ENCODE measurements at places on chromosomes 16 and 17. TPM values are rescaled to one million over a fixed set of nuclear protein-coding genes. Genes with fewer than 3 reads are reported as not detected.

Gene CARD14
- total RNA-seq, result not detected

Gene CACNG5
- total RNA-seq, result not detected

Gene TBC1D3G
- total RNA-seq, result not detected

Gene KRT15
- total RNA-seq, result not detected

Gene SMURF2
- total RNA-seq, result 10.7 TPM

DNA sequence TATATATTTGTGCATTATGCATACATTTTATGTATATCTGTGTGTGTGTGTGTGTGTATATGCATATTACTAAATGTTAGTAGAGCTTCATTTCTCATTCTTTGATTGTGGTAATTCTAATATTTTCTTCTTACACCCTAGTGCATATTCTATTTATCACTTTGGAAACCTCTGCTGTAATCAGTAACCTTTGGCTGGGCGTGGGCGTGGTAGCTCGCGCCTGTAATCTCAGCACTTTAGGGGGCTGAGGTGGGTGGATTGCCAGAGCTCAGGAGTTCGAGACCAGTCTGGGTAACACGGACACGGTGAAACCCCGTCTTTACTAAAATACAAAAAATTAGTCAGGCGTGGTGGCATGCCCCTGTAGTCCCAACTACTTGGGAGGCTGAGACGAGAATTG, 26.9 kb downstream of the CPSF4L start:
- no peak for DNase-seq

GRCh38 chr17:8941520-8941919, 24.0 kb downstream of the PIK3R5 start:
- peak; percentile 73 for DNase-seq

GRCh38 chr17:64186171-64187092, 56.5 kb upstream of the ERN1 start:
- DNase-seq, result no peak

DNA sequence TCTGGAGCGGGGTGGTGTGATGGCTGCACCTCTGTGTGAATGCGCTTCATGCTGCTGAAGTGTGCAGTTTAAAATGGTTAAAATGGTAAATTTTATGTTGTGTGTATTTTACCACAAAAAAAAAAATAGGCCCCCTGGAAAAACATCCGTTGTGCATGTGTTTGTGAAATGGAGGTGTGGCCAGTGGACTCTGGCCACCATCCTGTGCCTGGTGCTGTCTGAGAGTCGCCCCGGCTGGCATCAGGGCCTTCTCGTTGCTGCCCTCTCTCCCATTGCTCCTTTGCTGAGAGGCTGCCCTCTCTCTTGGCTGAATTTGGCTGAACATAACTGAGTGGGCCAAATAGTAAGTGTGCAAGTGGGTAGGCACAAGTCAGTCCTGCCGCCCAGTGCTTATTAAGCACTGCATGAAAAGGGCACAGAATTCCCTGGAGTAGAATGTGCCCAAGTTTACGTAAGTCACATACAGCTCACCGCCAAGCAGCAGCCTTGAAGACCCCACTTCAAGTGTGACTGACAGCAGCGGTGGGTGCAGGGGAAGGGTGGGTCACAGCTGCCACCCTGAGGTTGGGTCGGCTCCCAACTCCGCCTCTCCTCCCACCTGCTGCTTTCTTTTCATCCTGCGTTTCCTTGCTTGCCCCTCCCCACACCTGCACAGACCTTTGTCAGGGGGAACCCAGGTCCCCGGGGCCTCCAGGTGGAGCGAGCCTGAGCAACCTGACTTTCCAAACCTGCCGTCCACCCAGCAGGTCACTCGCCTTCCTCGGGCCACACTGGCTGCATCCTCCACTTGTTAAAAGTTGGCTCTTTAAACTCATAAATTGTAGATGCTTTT, 46.8 kb downstream of the FOXK2 start:
- no peak for DNase-seq

GRCh38 chr17:48443712-48444111, 13.7 kb upstream of the SKAP1 start:
- DNase-seq, result no peak

- DNase-seq, result no peak
Observed at GRCh38 chr17:43342589-43342890, 56.3 kb upstream of the ARL4D start.

DNA sequence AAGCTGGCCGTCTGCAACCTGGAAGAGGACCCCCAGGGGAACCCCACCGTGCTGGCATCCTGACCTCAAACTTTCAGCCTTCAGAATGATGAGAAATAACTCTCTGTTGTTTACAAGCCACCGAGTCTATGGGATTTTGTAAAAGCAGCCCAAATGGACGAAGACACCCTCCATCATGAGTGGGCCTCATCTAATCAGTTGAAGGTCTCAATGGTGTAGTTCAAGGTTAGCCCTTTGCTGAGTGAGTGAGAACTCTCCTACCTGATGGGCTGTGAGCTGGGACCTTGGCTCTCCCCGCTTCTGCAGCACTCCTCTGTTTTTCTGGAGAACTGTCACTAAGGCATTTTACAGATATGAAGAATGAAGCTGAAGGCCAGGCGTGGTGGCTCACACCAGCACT, 325.9 kb upstream of the TNRC6C start:
- no peak for DNase-seq

- DNase-seq, result peak; percentile 65
Observed at GRCh38 chr17:75738218-75738802, 17.1 kb downstream of the ITGB4 start.

DNA sequence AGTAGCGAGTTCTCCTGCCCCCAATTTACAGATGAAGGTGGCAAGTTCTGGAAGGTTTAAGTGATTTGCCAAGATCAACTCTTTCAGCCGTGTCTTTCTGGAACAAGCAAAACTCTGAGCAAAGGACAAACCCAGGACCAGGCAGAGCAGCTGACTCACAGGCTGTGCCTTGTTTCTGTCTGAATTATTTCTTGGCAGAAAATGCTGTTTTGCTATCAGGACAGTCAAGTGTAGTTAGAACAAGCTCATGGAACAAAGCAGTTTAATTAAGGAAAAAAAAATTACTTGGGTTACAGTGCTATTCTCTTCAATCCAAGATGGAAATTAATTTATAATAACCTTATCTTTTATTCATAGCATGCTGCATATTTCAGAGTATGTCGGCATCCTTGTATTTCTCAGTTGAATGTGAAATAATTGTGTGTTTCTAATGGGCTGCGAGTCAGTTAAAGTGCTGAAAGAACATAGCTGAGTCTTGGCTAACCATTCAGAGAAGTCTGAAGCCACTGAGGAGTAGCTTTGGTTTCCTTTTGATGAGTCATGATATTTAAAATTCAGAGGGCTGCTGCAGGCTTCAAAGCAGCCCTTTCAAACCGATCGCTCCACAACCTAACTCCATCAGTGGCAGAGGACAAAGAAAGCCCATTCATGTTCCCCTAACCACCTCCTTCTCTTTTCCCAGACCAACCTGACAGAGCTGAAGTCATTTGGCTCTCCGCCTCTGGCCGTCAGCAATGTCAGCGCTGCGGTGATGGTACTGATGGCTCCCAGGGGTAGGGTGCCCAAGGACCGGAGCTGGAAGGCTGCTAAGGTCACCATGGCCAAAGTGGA, 143.7 kb downstream of the ZNF18 start:
- no peak for DNase-seq

- no peak for DNase-seq
Observed at GRCh38 chr17:36949461-36949927, 740 bp downstream of the AATF start.

DNA sequence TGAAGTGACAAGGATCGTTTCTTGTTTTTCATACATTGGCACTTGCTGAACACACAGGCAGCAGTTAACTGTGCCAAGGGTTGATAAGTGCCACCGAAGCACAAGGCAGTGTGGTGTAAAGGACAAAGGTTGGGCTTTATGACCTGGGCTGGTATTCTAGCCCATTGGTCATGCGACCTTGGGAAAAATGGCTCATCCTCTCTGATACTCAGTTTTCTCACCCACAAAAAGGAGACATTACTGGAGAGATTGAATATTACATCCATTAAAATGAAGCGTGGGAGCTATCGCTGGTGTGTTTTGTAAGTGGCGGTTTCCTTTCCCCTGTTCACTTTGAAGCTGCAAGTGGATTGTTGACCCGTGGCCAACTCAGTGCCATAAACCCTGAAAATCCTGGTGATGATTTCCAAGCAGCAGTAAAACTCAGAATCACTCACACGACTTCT, 216.9 kb downstream of the HAPSTR1 start:
- no peak for DNase-seq

DNA sequence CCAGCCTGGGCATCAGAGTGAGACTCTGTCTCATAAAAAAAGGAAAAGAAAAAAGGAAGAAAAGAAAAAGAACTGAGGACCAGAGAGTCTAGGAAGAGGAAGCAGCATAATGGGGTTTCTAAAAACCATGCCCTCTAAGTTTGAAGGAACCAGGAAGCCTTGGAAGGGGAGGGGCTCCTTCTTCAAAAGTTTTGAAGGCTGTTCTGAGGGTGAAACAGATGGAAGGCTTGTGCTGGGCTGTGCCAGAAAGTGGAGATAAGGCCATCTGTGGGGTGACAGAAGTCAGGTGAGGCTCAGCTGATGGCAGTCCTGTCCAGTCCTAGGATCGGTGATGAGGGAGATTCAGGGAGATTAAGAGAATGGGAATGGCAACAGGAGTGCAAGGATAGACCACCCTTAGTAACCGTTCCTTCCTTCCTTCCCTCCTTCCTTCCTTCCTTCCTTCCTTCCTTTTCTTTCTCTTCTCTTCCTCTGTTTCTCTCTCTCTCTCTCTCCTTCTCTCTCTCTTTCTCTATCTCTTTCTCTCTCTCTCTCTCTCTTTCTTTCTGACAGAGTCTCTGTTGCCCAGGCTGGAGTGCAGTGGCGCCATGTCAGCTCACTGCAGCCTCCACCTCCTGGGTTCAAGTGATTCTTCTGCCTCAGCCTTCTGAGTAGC, 182.6 kb downstream of the NTN1 start:
- DNase-seq, result no peak

- peak; percentile 92 for DNase-seq
Observed at GRCh38 chr17:42337442-42337841, 49.1 kb downstream of the STAT5A start.

DNA sequence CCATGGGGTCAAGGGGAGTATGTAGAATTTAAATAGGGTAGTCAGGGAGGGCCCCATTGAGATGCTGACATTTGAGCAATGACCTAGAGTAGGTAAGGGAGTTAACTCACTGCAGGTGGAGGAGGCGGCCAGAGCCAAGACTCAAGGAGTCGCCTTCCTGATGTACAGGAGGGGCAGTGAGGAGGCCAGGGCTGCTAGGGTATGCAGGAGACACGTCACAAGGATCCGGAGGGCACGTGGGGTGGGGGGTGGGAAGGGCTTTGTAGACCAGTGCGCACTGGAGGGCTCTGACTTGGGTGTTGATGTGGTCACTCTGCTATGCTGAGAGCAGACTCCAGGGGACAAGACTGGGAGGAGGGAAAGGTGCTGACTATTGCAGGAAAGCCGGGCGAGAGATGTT, 37.5 kb downstream of the SPECC1 start:
- no peak for DNase-seq

GRCh38 chr16:7372095-7372494, 39.5 kb downstream of the RBFOX1 start:
- no peak for DNase-seq

DNA sequence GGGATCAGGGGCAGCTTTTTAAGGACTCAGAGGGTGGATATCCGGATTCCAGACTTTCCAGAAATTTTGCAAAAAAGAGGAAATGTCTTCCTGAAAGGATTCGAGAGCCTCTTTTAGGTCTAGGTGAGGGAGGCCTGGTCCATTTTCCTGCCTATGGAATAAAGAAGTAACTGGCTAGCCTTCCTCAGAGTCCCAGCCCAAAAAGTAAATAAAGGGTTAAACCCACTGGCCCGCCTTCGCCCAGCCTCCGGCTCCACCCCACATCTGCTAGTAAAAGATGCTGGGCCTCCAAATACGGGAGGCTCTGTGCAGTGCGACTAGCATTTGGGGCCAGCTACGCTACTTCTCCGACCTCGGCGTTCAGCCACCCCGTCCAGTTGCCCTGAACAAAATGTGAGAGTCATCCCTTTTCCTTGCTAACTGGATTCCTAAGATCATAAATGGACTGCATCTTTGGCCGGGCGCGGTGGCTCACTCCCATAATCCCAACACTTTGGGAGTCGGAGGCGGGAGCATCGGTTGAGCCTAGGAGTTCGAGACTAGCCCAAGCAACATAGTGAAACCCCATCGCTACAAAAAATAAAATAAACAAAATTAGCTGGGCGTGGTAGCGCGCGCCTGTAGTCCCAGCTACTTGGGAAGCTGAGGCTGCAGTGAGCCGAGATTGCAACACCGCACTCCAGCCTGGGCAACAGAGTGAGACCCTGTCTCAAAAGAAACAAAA, 824 bp upstream of the MPP2 start:
- peak; percentile 53 for DNase-seq

- no peak for DNase-seq
Observed at GRCh38 chr16:58485184-58485887, 14.6 kb upstream of the NDRG4 start.

GRCh38 chr16:85759136-85759535, 8.2 kb upstream of the C16orf74 start:
- no peak for DNase-seq

DNA sequence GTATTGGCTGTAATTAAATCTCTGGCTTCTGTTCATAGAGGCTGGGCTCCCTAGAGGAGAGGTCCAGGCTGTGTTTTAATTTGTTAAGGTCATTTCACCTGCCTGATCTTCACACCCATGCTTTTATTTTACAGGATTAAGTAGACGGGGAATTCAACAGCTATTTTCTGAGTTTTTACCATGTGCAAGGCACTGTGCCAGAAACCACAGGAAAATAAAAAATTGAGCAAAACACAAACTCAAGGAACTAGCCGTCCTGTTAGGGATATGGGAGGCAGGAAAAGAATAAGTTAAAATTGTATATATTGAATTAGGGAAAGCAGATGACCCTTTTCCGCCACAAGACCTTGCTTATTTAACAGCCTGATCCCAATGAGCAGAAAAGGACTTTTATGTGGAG, 29.1 kb downstream of the HS3ST3A1 start:
- DNase-seq, result no peak

- no peak for DNase-seq
Observed at GRCh38 chr17:61720016-61720795, 129.2 kb upstream of the NACA2 start.

- DNase-seq, result no peak
Observed at GRCh38 chr16:27999687-28000086, 63.8 kb downstream of the GSG1L start.
